ENCODE measurements at places on chromosomes 11 and 22. TPM values are rescaled to one million over a fixed set of nuclear protein-coding genes. Genes with fewer than 3 reads are reported as not detected.

Gene GLYAT
- not detected for total RNA-seq

Gene DBX1
- total RNA-seq: not detected

Gene CDCA5
- total RNA-seq: 72.8 TPM

Gene ARHGAP8
- total RNA-seq: 1.3 TPM
